ENCODE measurements at places on chromosomes 12 and 14. TPM values are rescaled to one million over a fixed set of nuclear protein-coding genes. Genes with fewer than 3 reads are reported as not detected.

BCL11B gene
- total RNA-seq: not detected

CARMIL3 gene
- not detected for total RNA-seq

COL2A1 gene
- under 0.01 TPM for total RNA-seq

DNA sequence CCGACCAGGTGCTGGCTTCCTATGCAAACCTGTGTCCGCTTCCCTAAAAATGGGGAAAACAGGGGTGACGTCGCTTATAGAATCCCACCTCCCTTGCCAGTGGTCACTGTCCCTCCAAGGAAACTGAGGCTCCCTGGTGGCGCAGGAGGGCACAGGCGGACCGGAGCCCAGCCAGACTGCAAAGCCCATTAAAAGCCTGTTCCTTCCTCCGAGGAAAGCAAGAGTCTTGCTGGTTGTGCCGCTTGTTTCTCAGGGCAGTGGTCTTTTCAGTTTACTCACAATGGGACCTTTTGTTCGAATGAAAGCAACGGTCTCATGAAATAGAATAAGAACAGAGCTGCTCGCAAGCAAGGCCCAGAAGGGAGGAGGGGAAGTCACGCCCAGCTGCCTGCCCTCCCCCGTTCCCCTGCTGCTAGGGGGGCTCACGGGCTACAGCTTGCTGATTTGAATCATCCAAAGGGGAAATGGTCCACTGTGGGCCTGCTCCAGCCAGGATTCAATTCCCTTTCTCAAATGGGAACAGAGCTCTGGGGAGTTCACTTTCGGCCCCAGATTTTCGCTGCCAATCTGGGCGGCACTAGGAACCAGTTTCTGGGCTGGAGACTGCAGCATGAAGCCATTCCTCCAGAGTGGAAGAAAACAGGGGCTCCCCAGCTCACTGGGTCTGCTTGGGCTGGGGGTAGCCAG lies 4.6 kb upstream of the SELPLG start:
- no peak for DNase-seq

- peak; percentile 81 for DNase-seq
Observed at GRCh38 chr12:57865084-57865751, 18.7 kb upstream of the CTDSP2 start.

GRCh38 chr14:88849716-88850115 lies 25.3 kb downstream of the TTC8 start:
- peak; percentile 16 for DNase-seq

Measured in fibroblast of villous mesenchyme (primary cell).